ENCODE measurements at places on chromosomes 2 and 18. TPM values are rescaled to one million over a fixed set of nuclear protein-coding genes. Genes with fewer than 3 reads are reported as not detected.

- peaks cover 18% of the 10 kb centered on the region for H3K27me3 ChIP-seq
- H3K4me3 ChIP-seq: no peak overlapping the region
These were observed 4.2 kb downstream of the FZD5 start for GRCh38 chr2:207765547-207765946.

DNA sequence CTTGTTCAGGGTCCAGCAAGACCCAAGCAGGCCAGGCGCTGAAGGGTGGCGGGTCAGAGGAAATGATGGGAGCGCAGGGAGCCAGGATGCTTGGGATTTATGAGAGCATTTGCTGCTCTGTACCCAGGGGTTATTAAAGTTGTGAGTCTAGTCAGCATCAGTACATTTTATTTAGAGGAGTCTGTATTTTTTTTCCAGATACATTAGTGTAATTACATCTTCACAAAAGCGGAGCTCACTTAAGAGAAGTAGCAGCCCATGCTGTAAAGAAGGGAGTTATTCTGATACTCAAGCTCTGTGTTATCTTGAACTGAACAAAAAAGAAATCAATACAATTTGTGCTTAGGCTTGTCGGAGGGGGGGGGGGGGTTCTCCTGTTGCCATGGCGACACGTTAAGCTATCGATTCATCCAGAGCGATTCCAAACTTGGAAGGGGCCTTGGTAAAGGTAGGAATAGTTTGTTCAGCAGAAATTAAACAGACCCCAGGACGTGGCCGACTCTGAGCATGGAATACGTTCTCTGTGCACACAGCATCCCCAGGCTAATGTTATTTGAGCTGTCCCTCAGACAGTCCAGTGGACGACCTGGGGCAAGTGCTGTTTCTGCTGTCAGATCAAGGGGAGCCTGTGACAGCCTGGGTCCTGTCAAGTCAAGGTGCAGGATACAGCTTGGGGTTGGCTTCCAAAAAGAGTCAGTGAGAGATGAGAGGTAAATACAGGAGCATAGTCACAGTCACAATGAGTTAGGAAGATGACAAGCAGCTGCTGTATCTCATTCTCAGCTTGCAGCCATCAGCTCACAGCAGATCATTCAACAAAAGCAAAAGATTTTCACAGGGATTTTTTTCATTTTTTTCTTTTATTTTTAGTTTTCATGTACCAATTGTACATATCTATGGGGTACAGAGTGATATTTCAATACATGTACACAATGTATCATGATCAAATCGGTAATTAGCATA, 387.6 kb downstream of the DCDC2C start:
- H3K27ac ChIP-seq: no peak overlapping the region
- H3K4me1 ChIP-seq: no peaks in the 10 kb centered on the region
- H3K36me3 ChIP-seq: no peaks in the 10 kb centered on the region
- H3K4me3 ChIP-seq: no peak overlapping the region
- DNase-seq: no peak

DNA sequence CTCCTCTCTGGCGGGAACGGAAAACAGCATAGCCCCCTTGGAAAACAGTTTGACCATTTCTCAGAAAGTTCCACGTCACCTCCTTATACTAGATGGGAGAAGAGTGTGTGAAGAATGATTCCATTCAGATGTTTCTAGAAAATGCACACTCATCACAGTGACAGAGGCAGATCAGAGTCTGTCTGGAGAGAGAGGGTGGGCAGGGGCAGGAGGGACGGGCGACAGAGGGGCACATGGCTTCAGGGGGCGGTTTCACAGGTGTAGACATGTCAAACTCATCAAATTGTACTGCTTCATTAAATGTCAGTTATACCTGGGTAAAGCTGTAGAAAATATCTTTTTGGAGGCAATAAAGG, 88.8 kb upstream of the TAF1B start:
- H3K27ac ChIP-seq: peak overlapping the region; percentile 64
- H3K36me3 ChIP-seq: no peaks in the 10 kb centered on the region
- H3K4me1 ChIP-seq: peaks cover 50% of the 10 kb centered on the region
- H3K4me3 ChIP-seq: peak overlapping the region; percentile 71
- no peak for DNase-seq
- H3K27me3 ChIP-seq: peaks cover 17% of the 10 kb centered on the region

Gene THSD7B
- total RNA-seq: not detected

Gene ANKRD23
- total RNA-seq: 12.9 TPM

Data from natural killer cell treated with Interleukin-12 subunit alpha and Interleukin-12 subunit beta and Interleukin-15 and Interleukin-18, amount 100 ng/mL, for 72 hours (primary cell).